Hematopoietic multipotent progenitor cell (in vitro differentiated cells): ENCODE measurements at places on chromosomes 2 and 18.

- DNase-seq = no peak
These were observed 230.1 kb downstream of the ANAPC1 start for GRCh38 chr2:111653913-111654312.

- no peak for DNase-seq
These were observed 11.1 kb upstream of the PROC start for GRCh38 chr2:127407091-127407490.

DNA sequence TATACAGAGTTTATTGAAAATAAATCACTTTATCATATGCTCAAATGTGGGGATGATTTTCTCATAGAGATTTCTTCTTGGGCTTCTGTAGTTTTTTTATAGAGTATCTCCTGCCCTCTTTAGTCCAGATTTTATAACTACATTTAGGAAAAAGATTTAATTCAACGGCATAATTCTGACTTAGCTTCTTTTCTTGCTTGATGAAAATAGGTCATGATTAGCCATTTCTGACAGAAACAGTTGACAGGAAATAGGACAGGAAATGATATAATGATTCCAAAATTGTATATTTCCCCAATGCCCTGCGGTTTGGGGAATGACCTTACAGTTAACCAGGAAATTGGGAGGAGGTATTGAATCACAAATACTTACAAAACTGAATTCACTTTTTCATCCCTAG is 1531.9 kb upstream of the ACVR2A start:
- DNase-seq = peak; percentile 42

DNA sequence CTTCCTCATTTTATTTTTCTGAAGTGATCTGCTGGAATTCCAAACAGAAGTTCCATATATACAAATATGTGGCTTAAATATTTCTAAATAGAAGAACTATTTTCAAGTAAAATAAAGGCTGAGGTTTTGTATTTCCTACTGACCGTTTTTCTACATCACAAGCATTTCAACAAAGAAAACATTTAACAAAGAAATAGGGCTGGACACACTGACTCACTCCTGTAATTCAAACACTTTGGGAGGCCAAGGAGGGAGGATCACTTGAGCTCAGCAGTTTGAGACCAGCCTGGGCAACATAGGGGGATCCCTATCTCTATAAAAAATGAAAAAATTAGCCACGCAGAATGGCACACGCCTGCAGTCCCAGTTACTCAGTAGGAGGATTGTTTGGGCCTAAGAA is 44.6 kb downstream of the TANK start:
- DNase-seq = no peak

DNA sequence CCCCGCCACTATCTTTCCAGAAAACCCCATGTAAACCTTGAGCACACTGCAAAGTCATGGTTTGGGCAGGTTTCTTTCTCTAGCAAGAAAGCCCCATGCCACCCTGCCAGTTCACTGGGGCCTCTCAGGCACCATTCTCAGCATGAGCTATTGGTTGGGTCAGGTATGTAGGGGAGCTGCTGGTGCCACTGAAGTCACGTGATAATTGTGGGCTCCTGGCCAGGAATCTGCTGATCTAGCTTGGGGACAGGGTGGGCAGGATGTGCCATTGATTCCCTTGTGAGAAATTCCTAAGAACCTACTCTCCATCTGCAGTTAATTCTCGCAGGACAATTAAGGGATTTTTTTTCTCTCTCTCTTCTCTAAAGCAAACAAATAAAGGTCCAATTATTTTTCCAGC is 26.5 kb upstream of the HNMT start:
- no peak for DNase-seq

DNA sequence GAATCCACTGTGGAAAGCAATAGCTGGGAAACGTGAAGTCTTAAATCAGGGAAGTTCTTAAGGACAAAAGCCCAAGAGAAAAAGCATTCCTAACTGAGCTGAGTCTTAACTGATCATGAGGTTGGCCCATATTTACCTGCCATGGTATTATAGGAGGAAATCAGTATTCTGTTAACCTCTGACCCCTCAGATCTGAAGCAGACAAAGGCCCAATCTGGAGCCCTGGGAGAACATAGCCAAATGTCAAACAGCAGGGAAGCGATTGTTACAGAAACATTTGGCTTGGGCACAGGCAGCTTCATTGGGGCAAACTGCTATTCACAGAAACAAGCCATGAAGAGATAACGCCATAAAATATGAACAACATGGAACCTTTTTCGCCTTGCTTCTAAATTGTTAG is 18.8 kb downstream of the EPHA4 start:
- DNase-seq = no peak

DNA sequence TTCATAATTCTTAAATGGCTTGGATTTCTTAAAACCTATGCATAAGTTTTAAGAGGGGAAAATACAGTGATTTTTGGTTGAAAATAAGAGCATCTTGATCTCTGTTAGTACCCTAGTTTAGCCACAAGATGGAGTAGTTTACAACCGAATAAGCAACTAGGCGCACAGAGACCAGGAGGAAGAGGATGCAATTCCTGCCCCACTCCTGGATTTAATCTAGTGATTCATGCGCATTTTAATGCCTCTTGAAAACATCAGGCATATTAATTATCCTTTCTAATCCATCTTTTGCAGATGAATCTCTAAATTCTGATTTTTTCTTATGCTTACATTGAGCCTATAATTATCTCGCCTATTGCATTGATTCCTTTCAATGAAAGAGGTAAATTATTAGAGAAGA is 76.7 kb downstream of the MRPS9 start:
- DNase-seq = peak; percentile 57

- no peak for DNase-seq
These were observed 29.0 kb upstream of the ACVR1 start for GRCh38 chr2:157905092-157905491.

GRCh38 chr2:229869226-229869625 is 52.6 kb downstream of the TRIP12 start:
- DNase-seq = no peak

DNA sequence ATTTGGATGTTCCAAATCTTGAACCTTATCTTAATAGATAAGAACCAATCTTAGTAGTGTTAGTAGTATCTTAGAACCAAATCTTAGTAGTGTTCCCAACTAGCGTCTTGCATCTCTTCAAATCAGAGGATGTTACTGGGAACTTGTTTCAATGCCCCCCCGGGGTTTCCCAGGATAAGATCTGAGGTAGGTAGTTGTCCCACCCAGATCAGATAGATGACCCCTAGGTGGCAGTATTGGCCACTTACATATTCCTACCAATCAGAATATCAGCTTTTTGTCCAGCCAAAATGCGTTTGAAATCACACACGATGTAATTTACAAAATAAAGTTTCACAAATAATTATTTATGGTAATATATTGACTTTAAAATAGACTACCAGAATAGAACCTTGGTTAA is 314.8 kb downstream of the MBD2 start:
- DNase-seq = no peak

DNA sequence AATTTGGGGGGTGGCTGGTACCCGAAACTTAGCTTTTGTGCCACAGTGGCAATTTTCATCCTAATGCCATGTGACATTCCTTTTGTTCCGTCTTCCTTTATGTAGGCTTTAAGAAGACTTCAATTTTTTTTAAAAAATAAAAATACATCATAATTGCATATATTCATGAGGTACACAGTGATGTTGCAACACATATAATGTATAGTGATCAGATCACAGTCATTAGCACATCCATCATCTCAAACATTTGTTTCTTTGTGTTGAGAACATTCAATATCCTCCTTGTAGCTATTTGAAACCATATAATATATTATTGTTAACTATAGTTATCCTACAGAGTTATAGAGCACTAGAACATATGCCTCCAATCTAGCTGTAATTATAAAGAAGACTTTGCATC is 6.0 kb upstream of the CLIP4 start:
- no peak for DNase-seq

GRCh38 chr2:241541564-241542277 is 16.8 kb upstream of the BOK start:
- no peak for DNase-seq

DNA sequence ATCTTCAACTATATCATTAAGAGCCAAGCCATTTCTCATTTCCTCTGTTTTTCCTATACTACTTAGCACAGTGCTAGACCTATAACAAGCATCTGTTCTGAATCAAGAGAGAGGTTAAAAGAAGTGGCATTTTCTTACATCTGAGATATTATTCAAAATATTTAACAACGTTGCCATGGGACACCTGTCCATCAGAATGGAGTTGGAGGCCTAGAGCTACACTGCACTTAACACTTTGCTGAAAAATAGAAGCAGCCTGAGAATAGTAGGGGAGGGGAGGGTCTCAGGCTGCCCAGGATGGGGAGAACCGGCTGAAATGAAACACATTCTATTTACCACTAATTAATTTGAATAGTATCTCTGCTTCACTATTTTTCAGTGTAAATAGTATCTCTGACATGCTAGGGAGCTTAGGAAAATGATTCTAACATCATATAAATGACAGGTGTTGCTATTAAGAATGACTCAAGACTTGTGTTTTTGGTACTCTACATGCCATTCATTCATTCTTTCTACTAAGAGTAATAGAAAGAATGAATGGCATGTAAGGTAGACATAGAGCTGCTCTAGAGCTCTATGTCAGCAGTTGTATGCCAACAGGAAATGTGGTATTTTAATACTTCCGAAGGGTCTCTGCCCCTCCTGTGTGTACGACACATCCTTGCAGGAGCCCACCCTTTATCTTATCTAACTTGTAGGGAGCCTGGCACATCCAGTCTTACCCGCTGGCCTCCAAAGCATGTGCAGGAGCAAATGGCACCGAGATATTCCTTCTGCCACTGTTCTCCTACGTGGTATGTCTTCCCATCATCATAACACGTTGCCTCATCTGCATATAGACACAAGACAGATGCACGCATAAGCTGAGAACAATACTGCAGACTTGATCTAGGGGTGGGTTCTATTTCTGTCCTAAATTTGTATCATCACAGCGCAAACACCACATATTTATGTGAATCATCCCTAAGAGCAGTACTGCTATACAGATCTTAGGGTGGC is 52.6 kb downstream of the ATIC start:
- DNase-seq = no peak

DNA sequence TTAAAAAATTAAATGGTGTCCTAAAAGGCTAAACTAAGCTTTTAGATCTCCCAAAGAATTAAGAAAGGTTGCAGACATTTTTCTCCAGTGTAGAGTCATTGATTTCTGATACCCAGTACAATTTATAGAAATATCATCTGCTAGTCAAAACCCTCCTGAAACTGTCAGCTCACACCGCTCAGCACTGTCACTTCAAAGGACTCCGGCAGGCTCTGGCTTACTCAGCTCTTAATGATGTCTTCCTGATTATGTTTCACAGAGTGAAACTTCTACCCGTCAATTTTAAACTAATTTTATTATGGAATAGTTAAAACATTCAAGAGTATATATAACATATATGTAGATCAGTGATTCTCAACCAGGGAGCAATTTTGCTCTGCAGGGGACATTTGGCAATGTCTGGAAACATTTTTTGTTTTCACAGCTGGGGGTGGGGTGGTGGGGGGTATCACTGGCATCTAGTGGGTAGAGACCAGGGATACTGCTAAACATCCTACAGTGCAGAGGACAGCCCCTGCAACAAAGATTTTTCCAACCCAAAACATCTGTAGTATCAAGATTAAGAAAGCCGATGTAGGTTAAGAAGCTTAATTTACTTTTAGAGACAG is 31.6 kb downstream of the CDK15 start:
- no peak for DNase-seq

- DNase-seq = no peak
These were observed 279.7 kb downstream of the MBD5 start for GRCh38 chr2:148300544-148300943.

DNA sequence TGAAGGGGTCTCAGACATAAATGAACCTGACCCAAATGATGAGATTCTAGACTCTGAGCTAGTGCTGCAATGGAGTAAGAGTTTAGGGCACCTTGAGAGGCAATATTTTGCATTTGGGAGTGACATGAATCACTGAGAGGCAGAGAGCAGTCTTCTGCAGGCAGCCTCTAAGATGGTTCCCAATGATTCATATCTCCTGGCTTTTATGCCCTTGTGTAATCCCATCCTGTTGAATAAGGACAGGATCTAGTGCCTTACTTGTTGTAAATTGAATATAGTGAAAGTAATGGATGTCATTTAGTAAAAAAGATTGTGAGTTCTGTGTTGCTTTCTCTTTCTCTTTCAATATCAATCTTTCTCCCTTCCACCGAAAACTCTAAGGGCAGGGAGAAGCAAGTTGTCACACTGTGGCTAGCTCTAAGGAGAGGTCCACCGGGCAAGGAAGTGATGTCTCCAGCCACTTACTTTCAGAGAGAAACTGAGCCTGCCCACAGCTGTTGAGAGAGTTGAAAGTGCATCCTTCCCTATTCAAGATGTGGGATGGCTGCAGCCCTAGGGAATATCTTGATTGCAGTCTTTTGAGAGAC is 144.7 kb downstream of the TRIB2 start:
- no peak for DNase-seq

GRCh38 chr2:86293612-86294011 is 43.8 kb downstream of the REEP1 start:
- no peak for DNase-seq

GRCh38 chr2:100832885-100833284 is 12.9 kb downstream of the NPAS2 start:
- no peak for DNase-seq

GRCh38 chr2:69692424-69692823 is 48.9 kb upstream of the AAK1 start:
- DNase-seq = no peak
